SW 1271 (cell line): ENCODE measurements at places on chromosomes 5 and 9.

- DNase-seq = no peak
Measured at GRCh38 chr5:6829150-6829784, 116.0 kb downstream of the TENT4A start.

DNA sequence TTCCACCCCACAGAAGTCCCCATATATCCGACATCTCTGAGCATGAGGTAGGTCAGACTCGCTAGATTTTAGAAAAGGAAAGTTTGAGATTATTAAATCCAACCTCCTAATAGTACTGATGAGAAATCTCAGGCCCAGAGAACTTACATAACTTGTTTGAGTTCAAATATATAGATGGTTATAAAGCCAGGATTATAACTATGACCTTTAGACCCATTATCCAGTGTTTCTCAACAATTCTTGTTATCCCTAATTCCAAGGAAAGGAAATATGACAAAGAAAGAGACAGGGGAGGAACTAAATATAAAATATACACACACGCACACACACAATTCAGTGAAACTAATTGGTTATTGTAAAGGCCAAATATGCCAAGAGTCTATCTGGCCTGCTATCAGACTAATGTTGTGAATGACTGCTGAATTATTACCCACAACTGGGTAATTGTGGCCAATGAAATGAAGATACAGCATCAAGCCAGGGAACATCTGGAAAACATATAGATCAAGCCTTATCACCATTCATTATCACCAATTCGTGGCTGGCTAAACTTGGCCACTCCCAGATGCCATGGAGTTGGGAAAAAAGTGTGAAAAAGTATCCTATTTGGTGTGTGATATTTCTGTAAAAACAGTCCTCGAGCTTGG, 248.4 kb downstream of the PRELID2 start:
- no peak for DNase-seq

DNA sequence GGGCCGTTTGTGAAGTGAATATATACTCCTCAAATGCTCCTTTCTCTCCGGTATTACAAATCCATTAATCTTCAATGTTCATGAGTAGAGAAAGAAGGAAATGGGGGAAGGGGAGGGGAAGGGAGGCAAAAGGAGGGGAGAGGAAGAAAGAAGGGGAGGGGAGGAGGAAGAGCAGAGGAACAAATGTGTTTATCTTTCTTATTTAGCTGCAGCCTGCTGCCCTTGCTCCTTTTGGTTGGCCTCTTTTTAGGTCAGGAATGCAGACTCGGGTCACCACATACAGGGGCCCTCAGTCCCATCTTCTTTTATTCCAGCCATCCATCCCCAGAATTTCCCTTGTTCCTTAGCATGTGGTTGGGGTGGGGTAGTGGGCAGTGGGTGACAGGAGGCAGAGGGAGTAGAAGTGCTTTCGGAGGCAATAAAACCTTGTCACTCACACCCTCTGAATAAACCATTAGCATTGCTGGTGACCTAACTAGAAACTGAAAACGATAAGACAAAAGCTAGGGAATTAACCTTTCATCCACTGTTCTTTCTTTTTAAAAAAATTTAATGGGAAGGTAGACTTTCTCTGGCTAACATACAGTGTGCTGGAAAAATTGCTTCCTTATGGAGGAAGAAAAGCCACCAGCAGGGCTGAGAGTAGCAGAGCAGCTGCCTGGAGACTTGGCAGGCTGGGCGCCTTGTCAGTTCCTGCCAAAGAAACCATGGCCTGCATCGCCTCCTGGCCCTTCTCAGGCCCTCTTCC, 16.8 kb upstream of the PRLR start:
- no peak for DNase-seq

DNA sequence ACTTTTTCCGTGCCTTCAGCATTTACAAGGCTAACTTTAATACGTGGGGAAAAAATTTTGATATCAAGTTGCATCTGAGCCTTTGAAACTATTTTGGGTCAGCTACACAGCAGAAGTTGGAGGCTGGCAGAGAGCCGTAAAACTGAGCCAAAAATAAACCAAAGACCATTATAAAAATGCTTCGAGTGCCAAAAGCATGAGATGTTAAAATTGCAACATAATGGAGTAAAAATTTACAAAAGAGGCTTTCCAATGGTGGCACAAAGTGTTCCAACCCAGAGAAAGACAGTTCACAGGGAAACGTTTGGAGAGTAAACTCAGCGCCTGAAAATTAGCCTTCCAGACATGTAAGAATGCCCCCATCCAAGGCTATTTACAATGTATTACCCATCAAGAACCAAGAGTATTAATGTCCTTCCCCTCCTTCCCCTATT, 190.3 kb downstream of the TLE1 start:
- DNase-seq = no peak

- DNase-seq = no peak
Measured at GRCh38 chr5:133203317-133204305, 151.8 kb downstream of the HSPA4 start.

DNA sequence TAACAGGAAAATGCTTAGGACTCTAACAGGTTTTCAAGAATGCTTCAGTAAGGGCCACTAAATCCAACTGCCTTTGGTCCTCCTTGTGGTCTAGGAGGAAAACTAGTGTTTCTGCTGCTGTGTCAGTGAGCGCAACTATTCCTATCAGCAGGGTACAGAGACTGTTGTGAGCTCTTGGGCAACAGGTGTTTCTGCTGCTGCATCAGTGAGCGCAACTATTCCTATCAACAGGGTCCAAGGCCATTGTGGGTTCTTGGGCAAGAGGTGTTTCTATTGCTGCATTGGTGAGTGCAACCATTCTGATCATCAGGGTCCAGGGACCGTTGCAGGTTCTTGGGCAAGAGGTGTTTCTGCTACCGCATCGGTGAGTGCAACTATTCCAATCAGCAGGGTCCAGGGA, 256.3 kb downstream of the CDH10 start:
- DNase-seq = no peak

- no peak for DNase-seq
Measured at GRCh38 chr9:88993871-88994460, 2.7 kb downstream of the S1PR3 start.

DNA sequence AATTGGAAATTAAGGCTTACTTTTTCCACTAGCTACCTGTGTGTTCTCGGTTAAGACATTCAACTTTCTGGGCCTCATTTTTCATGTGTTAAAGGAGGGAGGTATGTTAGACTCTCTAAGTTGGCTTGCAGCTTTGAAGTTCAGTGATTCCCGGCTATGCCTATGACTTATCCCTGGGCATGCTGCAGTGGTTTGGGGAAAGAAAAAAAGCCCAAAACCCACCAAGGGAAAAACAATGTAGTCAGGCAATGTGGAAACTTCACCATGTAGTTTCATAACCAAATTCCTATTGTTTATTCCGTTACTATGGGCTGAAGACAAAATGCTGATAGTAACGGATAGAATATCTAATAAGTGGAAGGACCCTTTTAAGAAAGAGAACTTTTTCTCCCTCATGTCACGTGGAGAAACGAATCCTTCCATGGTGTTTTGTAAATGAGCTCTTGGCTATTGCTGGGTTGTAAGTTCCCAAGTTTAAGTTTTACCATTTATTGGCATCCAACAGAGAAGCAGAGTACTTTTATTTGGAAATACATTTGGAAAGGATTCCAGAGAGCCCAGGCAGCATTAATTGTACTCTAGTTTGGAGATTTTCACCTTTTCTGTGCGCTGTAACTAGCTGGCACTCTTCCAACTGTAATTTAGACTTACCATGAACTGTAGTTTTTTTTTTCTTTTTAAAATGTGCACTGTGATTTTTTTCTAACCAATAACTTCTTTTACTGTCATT, 84.9 kb upstream of the MPDZ start:
- DNase-seq = no peak
